T follicular helper cell (primary cell): ENCODE measurements at places on chromosomes 7 and 10.

GRCh38 chr10:79050896-79051555 lies 17.7 kb upstream of the ZMIZ1 start:
- no peak for DNase-seq

DNA sequence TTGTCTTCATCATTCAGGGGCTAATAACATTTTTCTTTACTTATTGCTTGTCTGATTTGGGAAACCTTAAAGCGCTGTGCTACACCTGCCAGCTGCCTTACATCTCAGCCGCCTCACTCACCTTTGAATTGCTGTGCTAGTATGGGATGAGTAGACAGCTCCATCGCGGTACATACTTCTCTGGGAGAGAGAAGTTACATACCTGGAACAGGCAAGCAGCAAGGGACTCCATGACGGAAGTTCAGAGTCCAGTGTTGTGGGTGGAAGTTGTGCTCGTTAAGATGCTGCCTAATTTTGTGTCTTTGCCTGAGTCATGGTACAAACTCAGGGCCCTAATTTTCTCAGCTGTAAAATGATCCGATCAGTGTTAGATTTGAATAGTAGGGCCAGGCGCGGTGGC lies 1.9 kb downstream of the NUB1 start:
- DNase-seq, result no peak

- no peak for DNase-seq
Observed at GRCh38 chr10:89690027-89690426, 11.4 kb upstream of the KIF20B start.

DNA sequence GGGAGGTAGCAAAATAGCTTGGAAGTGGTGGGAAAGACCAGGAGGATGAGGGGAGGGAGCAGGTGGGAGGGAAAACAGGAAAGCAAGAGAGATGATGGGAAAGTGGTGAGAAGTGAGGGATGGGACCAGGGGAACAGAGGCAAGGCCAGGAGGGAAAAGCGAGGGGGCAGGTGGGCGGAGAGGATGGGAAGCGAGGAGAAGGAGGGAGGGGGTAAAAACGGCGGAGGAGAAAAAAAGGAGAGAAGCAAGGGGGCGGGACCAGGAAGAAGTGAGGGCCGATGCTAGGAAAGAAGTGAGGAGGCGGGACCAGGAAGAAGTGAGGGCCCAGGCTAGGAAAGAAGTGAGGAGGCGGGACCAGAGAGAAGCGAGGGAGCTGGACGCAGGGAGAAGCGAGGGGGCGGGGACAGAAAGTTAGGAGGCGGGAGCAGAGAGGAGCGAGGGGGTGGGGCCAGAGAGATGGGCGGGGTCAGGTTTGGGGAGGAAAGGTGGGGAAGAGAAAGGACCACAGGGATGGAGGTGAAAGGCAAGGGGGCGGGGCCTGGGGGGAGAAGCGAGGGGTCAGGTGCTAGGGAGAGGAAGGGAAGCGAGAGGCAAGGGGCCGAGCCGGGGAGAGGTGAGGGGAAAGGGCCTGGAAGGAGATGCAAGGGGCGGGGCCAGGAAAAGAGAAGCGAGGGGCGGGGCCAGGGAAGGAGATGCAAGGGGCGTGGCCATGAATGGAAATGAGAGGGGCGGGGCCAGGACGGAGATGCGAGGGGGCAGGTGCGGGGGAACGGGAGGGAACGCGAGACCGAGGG lies 984 bp downstream of the SMURF1 start:
- DNase-seq, result peak; percentile 92

- DNase-seq, result no peak
Observed at GRCh38 chr10:50375745-50376144, 124.4 kb upstream of the ASAH2 start.
